M059J (cell line): ENCODE measurements at places on chromosomes 11 and 22.

DNA sequence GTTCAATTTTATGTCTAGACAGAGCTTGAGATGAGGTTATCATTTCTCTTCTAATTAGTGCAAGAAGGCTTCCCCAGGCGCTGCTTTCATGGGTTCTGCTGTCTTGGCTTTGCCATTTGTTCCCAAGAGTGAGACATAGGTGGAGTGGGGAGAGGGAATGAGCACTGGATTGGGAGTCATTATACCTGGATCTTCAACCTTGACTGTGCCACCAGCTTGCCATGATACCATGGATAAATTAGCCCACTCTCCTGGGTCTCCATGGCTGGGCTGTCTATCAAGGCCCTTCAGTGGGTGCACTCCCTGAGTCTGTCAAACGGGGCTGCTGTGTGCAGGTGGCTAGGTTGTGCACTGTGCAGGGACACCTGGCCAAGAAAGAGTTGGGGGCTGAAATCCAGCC lies 15.6 kb upstream of the NECTIN1 start:
- no peak for DNase-seq

- DNase-seq, result no peak
These were observed 931.6 kb downstream of the BRD1 start for GRCh38 chr22:48895831-48896765.

- DNase-seq, result no peak
These were observed 258.5 kb upstream of the PDGFD start for GRCh38 chr11:104422324-104422944.

DNA sequence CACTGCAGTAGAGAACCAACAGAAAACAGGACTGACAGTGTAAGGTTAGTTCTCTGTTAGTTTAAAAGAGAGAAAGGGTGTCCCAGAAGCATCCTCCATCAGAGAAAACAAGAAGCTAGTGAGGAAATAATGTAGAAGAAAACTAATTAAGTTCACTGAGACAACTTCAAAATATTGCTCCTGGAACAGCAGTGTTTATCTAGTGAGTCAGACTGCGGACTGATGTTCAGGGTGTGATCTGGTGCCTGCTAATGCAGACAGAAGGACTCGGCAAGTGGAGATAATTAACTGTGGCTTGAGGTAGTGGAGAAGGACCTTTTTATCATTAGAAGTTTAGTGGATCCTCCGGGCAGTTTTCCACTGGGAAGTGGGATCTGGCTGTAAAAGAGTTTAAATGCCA lies 55.4 kb downstream of the CDON start:
- DNase-seq, result peak; percentile 69

DNA sequence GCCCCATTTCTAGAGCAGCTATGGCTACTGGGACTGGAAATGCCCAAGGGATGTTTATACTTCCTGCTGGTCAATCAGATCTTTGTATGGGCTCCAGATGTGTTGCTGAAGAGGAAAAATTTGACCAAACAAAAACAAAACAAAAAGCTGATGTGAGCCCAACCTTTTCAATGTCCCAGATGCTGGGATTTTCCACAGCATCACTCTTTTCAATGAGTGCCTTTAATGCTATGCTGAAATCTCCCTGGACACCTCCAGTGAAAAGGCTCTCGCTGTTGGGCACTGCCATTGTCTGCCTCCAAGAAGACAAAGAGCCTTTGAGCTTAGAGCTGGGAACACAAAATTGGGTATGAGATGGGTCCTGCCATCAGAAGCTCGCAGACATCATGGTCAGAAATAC lies 671.9 kb downstream of the NTM start:
- no peak for DNase-seq

DNA sequence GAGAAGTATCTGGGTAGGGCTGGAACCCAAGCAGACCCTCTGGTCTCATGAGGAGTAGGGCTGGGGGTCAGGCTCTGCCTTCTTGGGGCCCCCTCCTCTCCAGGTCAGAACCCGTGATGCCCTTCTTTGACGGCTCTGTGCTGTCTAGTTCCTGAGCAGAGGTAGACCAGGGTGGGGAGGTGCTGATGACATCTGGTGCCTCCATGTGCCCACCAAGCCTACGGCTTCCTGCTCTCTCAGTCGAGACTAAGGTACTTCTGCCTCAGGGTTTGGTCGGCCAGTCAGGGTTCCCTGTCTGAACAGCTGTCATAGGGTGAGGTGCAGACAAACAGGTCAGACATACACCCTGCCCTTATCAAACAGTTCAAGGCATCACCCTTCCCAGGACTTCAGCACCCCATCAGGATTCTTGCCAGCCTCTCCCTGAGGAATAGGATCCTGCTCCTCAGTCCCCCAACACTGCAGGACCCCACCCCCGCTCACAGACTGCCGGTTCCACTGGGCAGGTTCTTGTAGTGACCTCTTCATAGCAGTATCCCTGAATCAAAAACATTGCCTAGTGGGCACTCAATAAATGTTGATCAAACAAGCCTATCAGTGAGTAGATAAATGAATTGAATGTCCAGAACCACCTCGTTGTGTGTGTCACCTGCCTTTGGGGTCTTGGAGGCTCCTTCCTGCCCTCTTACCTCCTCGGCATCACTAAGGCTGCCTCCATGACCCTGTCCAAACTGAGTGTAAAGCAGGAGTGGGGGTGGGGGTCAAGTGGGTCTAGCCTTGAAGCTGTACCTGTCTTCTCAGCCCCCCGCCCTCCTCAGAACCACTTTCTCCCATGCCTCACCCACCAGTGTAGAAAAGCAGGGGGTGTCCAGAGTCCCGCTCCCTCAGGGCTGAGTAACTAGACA lies 158.2 kb downstream of the BUD13 start:
- DNase-seq, result no peak

GRCh38 chr11:1831338-1832210 lies 3.2 kb upstream of the SYT8 start:
- no peak for DNase-seq

- DNase-seq, result no peak
These were observed 1.3 kb upstream of the NPTXR start for GRCh38 chr22:38845004-38845740.

DNA sequence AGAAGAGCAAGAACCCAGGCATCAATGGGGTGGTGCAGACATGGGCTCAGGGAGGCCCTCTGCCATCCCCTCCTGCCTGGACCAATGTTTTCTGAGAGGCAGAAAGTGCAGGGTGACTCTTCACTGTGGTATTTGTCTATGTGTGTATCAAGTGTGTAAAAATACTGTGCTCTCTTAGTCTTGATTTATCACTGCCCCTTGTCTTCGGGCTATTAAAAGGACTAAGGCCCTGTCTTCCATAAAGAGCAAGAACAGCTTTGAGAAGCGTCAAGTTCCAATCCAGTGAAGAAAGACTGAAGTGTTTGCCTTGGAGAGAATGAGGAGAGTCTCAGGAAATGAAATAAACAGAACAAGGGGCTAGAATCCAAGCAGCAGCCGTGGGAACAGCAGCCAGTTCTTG lies 14.4 kb downstream of the PRSS23 start:
- peak; percentile 87 for DNase-seq

DNA sequence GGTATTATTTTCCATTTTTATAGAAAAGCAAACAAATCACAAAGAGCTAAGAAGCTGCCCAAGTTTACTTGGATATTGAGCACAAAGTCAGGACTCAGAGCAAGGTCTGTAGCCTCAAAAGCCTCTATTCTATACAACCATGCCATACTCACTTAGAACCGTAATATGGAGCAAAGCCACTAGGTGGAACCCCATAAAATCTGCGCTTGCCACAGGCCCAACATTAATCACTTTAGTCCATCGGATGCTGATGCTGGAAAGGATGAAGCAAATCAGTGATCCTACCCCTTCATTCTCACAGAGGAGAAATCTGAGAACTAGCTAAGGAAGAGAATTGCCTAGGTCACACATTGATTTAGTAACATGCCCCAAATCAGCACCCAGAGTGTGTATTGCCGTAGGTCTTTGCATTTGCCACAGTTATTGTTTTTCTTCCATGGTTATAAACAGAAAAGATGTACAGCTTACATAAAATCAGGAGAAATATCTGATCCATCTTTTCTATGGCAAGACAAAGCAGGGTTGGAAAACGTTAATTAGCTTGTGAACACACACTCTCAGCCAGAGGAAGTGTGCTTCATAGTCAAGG lies 56.7 kb upstream of the RAB38 start:
- peak; percentile 45 for DNase-seq

DNA sequence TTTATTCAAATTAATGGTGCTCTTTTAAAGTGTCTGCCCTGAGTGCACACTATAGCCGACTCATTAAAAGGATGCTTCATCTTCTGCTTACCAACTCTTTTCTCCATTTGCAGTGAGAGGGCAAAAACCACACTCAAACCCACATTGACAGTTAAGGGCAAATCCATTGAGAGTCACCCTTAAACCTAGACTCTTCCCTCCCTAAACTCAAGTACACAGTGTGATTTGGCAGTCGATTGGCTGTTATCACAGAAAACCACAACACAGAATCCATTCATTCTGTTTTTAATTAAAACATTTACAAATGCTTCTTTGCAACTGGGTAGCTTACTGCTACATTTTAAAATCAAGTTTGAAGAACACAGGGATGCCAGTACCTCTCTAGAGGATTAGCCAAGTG lies 120.0 kb downstream of the CADM1 start:
- DNase-seq, result peak; percentile 28

- DNase-seq, result no peak
These were observed 431 bp downstream of the SLC37A2 start for GRCh38 chr11:125063429-125064043.

GRCh38 chr22:17851759-17852158 lies 77.5 kb upstream of the BID start:
- DNase-seq, result no peak

- no peak for DNase-seq
These were observed 10.7 kb downstream of the TSPAN18 start for GRCh38 chr11:44737245-44738085.

GRCh38 chr22:24486501-24486921 lies 8.6 kb upstream of the UPB1 start:
- peak; percentile 89 for DNase-seq

DNA sequence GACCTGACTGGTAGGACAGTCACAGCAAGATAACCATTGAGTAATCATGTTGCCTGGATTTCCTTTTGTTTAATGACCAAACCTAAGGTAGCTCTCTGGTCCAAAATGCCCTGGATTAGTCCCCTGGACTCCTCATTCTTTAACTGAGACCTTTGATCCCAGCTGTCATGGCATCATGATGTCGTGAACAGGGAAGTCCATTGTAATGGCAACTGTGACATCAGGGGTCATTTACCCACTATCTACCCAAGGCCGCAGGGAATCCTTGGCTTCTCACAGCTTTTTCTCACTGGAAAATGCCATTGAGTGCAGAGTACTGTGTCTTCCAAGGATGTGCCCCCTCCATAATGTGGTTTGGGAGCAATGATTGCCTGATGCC lies 29.1 kb upstream of the IGLL5 start:
- DNase-seq, result no peak

DNA sequence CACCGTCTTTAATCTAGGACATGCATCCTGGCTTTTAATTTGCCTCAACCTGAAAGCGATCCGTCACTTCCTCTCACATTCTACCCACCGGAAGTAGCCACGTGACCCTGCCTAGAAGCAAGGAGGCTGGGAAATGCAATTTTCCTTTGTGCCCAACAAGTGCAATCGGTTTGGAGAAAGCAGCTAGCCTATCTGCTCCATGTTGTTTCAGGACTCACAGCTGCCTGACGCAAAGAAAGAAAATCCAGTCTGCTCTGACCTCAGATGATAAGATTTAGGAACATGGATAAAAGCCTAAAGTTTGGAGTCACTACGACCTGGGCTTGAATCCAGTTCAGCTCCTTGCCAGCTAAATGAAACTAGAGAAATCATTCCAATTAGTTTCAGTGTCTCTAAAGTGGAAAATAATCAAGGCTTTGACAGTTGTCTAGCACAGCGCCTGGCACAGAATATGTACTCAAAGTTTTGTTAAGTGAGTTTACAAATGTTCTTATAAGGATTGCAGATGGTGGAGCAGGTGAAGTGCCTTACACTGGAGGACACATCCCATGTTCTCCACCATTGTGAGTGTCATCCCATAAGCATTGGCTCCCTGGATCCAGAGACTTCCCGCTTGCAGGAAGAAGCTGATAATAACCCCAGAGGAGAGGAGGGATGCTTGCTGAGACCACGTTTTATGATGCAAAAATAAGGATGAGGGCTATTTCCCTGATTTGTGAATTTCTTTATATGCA lies 553.7 kb downstream of the MN1 start:
- no peak for DNase-seq

DNA sequence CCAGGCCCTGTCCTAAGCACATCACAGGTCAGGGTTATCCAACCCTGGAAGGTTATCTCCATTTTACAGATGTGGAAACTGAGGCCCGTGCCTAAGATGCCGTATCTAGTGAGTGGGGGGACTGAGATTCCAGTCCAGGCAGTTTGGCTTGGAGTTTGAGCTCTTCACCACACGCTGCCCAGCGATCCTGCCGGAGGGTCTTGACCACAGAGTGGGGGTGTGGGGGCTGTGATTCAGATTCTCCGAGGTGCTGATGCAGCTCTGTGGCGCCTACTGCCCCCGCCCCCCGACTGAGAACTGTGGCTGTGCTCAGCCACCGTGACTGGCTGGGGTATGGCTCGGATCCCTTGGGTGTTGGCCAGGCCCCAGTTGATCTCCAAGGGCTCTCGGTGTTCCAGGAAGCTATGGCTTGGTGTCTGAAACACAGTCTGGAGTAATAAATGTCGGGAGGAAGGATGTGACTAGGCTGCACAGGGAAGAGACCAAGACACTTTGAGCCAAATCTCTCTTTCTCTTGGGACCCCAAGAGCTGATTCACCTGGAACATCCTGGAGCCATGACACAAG lies 60.6 kb upstream of the RASD2 start:
- DNase-seq, result peak; percentile 74

GRCh38 chr11:132278801-132279574 lies 908.6 kb downstream of the NTM start:
- DNase-seq, result peak; percentile 34

DNA sequence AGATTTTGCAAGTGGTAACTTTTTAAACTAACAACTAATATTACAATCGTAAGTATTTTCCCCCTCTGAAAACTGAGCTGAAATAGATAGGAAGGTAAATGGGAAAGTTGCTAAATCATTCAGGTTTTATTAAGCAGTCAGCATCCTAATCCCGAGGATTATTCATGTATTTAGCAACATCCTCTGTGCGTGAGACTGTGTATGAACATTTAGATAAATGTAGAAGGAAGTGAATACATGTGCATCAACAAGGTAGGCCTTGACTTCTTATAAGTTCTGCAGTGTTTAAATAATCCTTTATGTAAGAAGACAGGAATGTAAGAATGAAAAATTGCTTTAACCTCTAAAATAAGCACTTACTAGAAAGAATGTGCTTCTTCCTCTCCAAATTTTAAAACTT lies 745.9 kb upstream of the TENM4 start:
- DNase-seq, result no peak

GRCh38 chr22:47304191-47304831 lies 541.9 kb downstream of the TBC1D22A start:
- no peak for DNase-seq

GRCh38 chr11:7448201-7448600 lies 37.1 kb upstream of the OLFML1 start:
- DNase-seq, result no peak

GRCh38 chr11:2302896-2303626 lies 1.2 kb downstream of the TSPAN32 start:
- no peak for DNase-seq

DNA sequence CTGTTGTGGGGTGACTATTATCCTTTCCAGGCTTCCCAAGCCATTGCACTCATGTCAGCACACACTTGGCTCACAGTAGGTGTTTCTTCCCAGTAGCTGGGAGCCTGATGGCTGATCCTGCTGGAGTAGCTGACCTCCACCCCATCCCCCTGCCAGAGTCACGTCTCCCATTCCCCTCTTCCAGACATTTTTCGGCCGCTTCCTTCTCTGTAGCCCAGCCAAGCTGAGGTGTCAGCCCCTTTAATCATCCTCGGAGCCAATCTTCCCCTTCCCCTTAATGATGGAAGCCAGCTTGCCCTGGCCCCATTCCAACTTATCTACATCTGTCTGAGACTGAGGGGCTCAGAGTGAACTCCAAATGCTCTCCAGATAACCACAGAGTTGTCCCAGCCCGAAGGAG lies 550.7 kb downstream of the MN1 start:
- no peak for DNase-seq
